ENCODE measurements at places on chromosomes 3 and 15.

GRCh38 chr3:153180860-153181372, 18.9 kb downstream of the RAP2B start:
- no peak for DNase-seq

DNA sequence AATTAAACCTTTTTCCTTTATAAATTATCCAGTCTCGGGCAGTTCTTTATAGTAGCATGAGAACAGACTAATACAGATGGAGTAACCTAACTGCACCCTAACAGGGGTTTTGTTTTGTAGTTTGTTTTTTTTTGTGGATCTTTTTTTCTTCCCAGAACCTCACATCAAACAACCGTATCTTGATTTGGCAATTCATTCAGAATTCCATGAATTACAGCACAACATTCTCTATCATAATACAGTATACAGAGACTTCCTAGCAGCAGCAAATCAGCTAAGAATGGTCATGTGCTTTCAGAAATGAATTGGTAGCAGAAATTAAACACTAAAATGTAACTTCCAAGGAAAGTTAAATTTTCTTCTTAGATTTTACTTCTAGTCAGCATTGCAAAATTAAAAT, 114.6 kb downstream of the TMCC1 start:
- DNase-seq, result no peak

DNA sequence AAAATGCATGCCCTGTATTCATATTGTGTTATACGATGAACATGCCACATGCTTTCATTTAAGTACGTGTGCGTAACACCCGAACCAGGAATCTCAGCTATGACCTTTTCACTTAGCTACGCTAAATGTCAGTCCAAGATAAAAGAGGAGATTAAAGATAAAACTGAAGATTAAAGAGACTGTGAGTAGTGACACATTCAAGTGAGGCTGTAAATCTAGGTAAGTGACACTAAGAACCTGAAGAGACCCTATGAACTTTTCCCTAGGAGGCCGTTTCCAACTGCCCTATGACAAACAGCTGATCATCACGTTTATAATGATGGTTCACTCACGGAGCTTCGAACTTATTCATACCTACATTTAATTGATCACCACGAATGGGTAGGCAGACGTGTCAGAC, 32.2 kb downstream of the TFRC start:
- no peak for DNase-seq

- no peak for DNase-seq
Observed at GRCh38 chr3:72189339-72189738, 404.4 kb upstream of the PROK2 start.

DNA sequence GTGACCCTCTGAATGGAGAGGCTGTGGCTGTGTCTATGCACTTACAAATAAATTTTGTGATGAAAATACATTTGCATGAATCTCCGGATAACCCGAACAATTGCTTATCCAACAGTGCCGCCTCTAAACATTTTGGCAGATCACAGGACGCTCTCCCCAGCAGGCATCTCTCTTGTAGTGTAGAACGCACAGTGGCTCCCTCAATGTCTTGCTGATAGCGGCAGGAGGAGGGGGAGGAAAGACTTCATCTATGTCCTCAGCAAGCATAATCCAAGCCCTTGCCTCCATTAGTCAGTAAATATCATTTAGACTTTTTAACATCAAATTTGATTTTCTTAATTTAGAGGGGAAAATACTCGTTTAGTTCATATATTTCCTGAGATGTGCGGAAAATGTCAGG, 318.1 kb upstream of the IGF1R start:
- no peak for DNase-seq

DNA sequence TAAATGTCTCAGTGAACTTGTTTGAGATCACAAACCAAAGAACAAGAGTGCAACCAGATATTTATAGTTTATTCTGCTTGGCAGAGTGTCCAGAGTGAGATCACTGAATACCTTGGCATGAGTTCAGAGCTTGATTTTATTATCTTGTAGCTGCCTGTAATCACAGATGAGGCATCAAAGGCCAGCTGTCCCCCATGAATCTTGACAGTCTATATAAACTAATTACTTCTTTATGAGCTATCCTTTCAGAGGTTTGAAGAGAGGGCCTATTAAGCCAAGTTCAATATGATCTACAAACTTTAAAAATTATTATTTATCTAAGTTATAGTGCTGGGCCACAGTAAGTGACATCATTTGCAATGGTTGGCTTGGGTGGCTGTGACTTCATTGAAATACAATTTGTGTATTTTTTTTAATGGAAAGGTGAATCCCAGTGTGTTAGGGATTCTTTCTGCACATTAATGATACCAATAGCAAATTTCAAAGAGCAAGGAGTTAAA, 251.5 kb downstream of the CLSTN2 start:
- no peak for DNase-seq

GRCh38 chr3:55189359-55189801, 261.5 kb upstream of the LRTM1 start:
- no peak for DNase-seq

- no peak for DNase-seq
Observed at GRCh38 chr3:18224426-18224825, 200.7 kb downstream of the SATB1 start.

DNA sequence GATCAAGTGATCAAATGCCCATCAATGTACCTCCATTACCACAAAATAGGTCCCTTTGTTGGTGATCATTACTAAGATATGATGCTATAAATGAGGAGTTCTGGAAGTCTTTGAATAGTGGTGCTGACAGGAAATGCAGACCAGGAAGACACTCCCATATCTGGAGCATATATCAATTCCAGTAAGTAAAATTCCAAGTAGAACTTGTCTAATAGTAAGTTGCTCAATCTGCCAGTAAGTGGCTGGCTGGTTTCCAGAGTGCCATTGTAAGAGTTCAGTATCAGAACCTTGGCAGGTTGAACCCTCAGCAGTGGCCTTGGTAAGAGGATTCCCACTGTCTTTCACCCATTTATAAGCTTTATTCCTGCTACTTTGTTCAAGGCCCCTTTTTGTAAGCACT, 379.9 kb upstream of the RBMS3 start:
- no peak for DNase-seq

DNA sequence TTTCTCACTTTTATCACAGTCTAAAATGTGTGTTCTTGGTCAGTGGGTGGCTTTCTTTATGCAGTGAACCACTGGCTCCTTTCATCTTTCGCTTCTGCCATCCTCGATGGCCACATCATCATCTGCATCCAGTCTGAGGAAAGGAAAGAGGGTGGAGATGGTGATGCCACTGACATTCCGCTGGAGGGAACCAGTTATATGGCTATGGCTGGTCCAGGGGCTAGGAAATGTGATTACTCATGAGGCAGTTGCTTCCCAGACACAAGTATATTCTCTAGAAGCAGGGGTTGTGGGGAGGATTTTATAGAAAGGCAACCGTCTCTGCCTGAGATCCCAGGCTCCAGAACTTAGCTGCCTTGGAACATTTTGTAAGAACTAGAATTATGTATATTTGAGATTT, 246.7 kb upstream of the AZI2 start:
- no peak for DNase-seq

DNA sequence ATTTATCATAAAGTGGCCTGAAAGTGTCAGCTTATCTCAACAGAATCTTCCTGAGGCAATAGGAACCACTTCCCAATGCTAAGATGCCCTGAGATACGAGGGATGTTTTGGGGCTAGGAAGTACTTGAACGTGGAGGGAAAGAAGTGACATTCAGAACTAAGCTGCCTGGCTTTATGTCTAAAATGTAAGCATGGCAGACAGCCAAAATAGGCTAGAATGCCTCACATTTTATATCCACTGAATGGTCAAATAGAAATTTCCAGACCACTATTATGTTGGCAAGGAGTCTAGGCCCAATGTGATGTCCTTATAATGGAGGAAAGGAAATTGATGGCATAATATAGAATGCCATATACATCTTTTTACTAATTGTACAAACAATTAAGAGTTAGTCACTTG, 154.9 kb downstream of the PEX5L start:
- DNase-seq, result no peak

DNA sequence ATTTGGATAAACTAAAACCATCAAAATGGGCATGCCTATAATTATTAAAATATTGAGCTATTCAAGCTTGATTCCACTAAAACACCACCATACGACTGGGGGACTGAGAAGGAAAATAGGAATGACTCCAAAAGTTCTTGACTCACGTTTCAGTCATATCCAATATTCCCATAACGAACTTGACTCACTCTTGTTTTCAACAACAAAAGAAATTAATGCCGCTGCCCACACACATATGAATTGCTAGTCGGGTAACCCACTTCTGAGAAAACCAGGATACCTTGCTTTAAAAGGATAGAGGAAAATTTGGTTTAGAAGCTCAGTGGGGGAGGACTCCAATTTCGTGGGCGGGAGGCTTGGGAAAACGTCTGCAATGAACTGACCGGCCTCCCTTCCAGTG, 5.2 kb downstream of the HTR3C start:
- no peak for DNase-seq

DNA sequence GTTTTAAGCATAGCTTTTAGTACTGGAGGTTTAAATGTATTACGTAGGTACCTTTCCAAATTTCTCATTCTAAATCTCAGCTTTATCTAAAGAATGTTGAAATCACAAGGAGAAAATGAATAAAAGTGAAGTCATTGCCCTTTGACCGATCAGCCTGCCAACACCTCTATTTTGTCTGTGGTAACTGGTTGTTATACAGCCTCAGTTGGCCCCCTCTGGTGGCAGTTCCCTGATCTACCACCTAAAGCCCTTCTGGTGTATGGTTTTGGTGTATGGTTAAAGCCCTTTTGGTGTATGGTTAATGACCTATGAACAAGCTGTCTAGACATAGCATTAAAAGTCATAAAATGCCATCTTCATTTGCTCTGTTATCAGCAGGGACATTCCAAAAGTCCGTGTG, 378.2 kb upstream of the AZI2 start:
- DNase-seq, result no peak

GRCh38 chr15:87681104-87681503, 575.4 kb downstream of the NTRK3 start:
- DNase-seq, result no peak

DNA sequence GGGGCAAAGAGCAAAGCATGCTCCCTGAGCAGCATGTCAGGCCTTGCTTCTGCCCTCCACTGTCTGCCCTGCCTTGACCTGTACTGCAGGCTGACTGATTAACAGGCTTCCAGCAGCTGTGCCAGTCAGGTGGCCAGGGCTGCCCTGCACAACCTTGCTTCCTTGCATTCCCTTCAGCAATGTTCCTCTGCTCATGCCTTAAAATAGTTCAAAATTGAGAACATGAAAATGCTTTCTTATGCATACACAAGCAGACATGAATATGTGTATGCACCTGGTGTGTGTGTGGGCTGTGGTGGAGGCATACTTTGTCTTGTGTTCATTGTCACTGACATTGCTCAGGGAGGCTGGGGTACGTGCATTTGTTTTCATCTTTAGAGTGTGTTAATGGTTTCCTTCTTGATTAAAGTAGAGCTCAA, 1.2 kb upstream of the SLC22A13 start:
- no peak for DNase-seq

GRCh38 chr3:141235661-141236171, 4.1 kb downstream of the PXYLP1 start:
- no peak for DNase-seq

DNA sequence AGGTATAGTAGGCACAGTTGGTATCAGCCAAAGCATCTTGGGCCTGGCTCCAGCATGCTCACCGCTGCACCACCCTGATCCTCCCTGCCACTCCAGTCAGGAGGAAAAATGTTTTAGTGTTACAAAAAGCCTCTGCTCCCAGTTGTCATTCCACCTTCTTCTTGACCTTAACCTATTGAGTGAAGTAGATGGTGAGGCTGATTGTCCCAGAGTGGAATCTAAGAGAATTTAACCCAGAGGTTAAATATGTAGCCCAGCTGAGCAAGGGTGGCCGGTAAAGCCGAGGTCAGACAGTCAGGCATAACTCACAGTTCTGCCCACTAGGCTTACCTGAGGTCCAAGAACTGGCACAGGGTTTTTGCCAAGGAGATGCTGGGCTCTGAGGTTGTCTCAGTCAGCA, 30.7 kb upstream of the TNIK start:
- no peak for DNase-seq

- no peak for DNase-seq
Observed at GRCh38 chr3:111859061-111859973, at the start of gene PHLDB2. PHLDB2 (plus strand) TSS chr3:111859265; CDS start chr3:111884078, 24,813 bp downstream.

DNA sequence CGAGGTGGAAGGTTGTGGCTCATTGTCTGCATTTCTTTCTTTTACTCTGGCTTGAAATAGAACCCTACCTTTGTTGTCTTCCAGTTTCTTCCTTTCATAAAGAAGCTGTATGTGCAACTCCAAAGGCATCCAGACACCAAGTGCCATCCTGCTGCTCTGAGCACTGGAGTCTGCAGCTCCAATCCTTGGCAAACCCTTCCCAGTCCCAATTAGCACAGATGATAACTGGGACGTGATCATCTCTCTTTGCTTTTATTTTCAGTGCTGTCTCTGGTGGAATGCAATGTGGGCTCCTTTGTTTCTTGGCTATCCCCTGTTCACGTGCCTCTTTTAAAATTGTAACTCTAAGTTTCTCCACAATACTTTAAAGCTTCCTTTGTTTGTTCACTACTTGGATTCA, 140.9 kb downstream of the AQP9 start:
- DNase-seq, result no peak

GRCh38 chr3:127420829-127421228, 133.0 kb upstream of the PRR20G start:
- DNase-seq, result no peak

GRCh38 chr3:182808041-182808770, 14.9 kb downstream of the ATP11B start:
- DNase-seq, result no peak

- DNase-seq, result no peak
Observed at GRCh38 chr3:116040152-116040551, 405.1 kb downstream of the LSAMP start.

DNA sequence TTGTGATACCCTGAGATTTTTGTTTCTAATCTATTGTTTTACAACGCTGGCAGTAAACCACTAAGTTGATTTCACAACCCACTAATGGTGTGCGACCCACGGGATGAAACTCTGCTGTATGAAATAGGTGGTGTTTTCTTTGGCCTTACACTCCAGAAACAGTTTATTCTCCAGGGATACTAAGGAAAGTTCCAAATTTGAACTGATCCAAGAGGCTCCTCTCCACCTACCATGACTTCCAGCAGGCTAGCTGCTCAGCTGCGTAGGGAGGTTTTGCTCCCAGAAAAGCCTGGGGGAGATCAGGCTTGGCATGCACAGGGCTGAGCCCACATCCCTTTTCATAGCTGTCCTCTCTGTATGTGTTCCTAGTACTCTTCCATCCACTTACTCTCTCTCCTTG, 71.5 kb downstream of the FAM174B start:
- no peak for DNase-seq

All from activated CD4-positive, CD25-positive, alpha-beta regulatory T cell (primary cell).